NCI-H2171 treated with DMSO at 0.1 percent for 48 hours (cell line): ENCODE measurements at places on chromosomes 6 and 20.

- peak; percentile 73 for DNase-seq
Observed at GRCh38 chr20:23161968-23162696, 76.0 kb upstream of the CD93 start.

DNA sequence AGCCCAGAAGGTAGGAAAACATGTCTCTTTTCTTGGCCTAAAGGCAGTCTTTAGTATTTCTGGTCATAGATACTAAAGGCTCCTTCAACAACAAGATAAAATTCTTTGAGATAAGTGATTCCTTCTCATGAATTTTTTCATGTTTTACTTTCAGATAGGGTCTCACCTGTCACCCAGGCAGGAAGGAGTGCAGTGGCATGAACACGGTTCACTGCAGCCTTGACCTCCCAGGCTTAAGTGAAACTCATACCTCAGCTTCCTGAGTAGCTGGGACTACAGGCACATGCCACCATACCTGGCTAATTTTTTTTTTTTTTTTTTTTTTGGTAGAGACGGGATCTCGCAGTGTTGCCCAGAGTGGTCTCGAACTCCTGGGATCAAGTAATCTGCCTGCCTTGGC is 9.1 kb downstream of the PNLDC1 start:
- no peak for DNase-seq

DNA sequence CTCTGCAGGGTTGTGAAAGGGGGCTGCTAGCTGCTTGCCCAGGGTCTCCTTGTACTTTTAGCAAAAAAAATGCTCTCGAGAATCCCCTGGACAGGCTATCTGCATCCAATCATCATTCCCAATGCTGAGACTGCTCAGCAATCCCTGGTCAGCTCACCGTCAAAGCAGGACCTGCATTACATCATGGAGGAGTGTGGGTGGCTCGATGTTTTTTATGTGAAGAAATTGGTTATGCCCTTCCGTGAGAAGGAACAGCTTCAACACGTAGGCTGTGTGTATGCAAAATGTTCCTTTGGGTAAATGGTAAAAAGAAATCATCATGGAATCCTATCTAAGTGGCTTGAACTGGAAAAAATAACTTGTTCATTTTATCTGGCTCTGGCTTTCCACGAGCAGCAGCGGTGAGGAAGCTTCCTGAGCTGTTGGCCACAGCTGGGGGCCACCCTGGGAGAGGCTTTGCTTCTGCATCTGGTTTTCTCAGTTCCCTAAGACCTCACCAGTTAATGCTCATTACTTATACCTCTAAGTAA is 111.4 kb downstream of the FYN start:
- no peak for DNase-seq

- DNase-seq: no peak
Observed at GRCh38 chr6:161835500-161836215, 561.8 kb upstream of the AGPAT4 start.
